ENCODE measurements at places on chromosomes 3 and 15.

DNA sequence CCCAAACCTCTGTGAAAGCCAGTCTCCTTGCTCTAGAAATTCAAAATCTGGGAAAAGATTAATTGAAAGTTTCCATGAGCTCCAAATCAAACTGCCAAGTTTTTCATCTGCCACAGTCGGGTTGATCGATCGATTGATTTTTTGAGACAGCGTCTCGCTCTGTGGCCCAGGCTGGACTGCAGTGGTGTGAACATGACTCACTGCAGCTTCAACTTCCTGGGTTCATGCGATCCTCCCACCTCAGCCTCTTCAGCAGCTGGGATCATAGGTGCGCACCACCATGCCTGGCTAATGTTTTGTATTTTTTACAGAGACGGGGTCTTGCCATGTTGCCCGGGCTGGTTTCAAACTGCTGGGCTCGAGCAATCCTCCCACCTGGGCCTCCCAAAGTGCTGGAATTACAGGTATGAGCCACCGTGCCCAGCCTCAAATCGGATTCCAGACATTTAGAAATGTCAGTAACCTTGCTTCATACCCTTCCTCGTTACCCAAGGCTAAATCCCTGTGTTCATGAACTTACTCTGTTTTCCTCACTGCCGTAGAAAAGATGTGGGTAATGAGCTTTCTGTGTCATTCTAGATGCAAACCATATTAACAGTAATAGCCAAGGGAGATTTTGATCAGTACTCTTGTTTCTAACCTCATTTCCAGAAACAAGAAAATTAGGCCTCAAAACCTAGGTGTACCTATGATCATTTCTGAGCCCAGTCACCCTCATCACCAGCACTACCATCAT is 105.9 kb upstream of the AKAP13 start:
- H3K27ac ChIP-seq = no peak overlapping the region
- H3K36me3 ChIP-seq = no peaks in the 10 kb centered on the region
- no peaks in the 10 kb centered on the region for H3K27me3 ChIP-seq

DNA sequence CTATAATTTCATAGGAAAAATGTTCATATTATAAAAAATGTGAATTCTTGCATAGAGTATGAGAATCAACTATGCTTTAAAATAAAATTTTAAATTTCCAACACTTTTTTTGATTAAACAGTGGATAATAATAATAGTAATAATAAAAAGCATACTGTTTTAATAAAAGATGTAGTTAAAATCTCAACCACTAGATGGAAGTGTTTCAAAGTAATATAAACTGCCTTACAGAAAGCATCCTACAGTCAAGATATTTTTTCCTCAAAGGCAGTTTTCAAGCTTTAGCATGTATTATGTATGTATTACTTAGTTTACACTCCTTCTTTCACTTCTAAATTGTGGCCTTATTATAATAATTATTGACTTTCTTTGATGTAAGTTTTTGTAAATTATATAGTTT is 217.5 kb downstream of the CHL1 start:
- H3K36me3 ChIP-seq = no peaks in the 10 kb centered on the region
- no peaks in the 10 kb centered on the region for H3K4me1 ChIP-seq
- H3K27ac ChIP-seq = no peak overlapping the region

DNA sequence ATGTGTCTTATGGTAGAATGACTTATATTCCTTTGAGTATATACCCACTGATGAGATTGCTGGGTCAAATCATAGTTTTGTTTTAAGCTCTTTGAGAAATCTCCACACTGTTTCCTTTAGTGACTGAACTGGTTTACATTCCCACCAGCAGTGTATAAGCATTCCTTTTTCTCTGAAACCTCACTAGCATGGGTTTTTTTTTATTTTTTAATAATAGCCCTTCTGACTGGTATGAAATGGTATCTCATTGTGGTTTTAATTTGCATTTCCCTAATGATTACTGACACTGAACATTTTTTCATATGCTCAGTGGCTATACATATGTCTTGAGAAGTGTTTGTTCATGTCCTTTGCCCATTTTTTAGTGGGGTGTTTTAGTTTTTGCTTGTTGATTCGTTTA is 494.3 kb downstream of the SQOR start:
- H3K27me3 ChIP-seq = no peaks in the 10 kb centered on the region
- H3K4me3 ChIP-seq = no peak overlapping the region
- DNase-seq = no peak

DNA sequence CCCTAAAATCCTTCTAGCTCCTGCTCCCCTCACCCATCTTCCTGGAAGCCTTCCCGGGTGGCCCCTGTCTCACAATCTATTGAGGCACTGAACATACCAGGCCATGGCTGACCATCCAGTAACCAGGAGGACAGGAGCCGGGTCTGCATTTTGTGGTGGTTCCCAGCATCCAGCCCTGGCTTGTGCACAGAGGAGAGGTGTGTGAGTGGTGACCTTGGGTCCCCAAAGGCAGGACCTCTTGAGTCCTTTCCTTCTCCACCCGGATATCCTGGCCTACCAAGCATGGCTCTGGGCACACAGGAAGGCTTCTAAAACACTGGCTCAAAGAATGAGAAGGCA is 7.8 kb downstream of the CSK start:
- H3K36me3 ChIP-seq = peaks cover 5% of the 10 kb centered on the region
- H3K4me1 ChIP-seq = peaks cover 8% of the 10 kb centered on the region
- no peak overlapping the region for H3K27ac ChIP-seq

DNA sequence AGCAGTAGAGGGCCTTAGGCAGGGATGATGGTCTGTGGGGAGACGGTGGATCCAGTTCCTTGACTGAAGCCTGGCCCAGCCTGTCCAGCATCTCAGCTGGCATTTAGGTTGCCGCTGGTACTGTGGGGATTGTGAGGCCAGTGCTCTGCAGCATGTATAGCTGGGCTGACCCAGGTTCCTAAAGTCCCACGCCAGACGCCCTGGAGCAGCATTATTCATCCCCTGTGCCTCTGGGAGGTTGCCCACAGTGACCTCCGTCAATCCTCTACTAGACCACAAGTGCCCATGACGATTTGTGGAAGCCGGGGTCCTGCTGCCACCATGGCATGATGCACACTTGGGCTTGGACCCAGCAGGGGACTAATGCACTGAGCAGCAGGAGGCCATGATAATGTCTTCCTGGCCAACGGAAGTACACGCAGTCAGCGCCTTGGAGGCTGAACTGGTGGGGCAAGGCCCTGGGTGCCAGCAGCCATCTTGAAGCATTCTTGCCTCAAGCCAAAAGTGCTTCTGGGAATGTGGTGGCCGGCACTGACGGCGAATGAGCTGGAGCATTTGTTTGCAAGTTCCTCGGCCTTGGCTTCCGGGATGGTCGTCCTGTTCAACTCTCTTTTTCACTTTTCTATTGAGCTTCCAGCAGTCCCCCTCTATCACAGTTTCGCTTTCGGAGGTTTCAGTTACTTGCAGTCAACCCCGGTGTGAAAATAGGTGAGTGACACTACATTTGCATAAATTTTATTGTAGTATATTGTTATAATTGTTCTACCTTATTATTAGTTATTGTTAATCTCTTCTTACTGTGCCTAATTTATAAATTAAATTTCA is 949.4 kb downstream of the ROBO1 start:
- H3K4me3 ChIP-seq = no peak overlapping the region
- H3K4me1 ChIP-seq = no peaks in the 10 kb centered on the region
- no peaks in the 10 kb centered on the region for H3K27me3 ChIP-seq

DNA sequence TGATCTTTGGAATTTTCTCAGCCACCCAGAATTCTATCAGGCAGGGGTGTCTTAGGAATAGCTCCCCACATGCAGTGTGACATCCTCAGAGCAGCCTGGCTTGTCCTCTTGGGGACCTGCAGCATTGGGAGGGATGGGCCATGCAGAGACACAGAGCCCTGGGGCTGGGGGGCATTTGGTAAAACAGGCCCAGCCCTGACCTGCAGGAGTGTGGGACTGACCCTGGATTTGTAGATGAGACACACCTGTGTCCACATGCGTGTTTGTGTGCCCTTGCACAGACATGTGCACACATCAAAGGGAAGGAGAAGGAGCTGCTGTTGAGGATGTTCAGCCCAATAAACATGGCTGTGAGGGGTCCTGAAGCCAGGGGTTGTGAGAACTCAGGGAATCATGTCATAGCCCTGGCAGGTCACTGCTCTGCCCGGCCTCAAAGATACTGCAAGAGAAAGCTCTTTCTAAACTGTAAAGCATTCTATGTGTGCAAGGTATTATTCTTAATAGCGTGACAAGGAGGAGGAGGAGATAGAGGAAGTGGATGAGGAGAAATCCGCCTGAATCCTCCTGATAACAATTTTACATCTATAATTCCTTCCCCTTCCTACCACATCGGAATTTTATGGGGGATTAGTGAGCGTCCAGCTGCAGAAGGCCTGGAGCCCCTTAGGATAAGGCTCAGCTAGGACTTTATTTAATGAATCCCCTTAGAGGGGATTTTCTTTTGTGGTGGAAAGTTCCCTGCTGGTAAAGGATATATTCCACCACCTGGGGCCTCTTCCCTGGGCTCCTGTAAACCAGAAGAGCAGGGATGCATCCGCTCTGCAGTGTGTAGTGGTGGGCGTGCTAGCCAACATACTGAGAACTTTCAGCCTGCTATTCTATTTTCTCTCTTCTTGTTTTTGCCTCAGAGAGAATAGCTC is 245.5 kb downstream of the EPHB1 start:
- DNase-seq = no peak
- no peaks in the 10 kb centered on the region for H3K36me3 ChIP-seq
- no peaks in the 10 kb centered on the region for H3K27me3 ChIP-seq
- H3K27ac ChIP-seq = no peak overlapping the region
- H3K4me1 ChIP-seq = no peaks in the 10 kb centered on the region

- no peak for DNase-seq
- H3K27ac ChIP-seq = no peak overlapping the region
- H3K4me3 ChIP-seq = no peak overlapping the region
- H3K36me3 ChIP-seq = no peaks in the 10 kb centered on the region
- H3K4me1 ChIP-seq = no peaks in the 10 kb centered on the region
Observed at GRCh38 chr15:99721104-99721778, 12.0 kb downstream of the LYSMD4 start.

- no peaks in the 10 kb centered on the region for H3K4me1 ChIP-seq
- H3K36me3 ChIP-seq = no peaks in the 10 kb centered on the region
- no peak overlapping the region for H3K27ac ChIP-seq
Observed at GRCh38 chr15:94370936-94371285, 139.6 kb downstream of the MCTP2 start.

GRCh38 chr3:9401986-9402385 is 4.6 kb downstream of the SETD5 start:
- no peaks in the 10 kb centered on the region for H3K27me3 ChIP-seq
- H3K27ac ChIP-seq = no peak overlapping the region
- H3K4me3 ChIP-seq = no peak overlapping the region
- H3K36me3 ChIP-seq = no peaks in the 10 kb centered on the region
- no peaks in the 10 kb centered on the region for H3K4me1 ChIP-seq
- no peak for DNase-seq

DNA sequence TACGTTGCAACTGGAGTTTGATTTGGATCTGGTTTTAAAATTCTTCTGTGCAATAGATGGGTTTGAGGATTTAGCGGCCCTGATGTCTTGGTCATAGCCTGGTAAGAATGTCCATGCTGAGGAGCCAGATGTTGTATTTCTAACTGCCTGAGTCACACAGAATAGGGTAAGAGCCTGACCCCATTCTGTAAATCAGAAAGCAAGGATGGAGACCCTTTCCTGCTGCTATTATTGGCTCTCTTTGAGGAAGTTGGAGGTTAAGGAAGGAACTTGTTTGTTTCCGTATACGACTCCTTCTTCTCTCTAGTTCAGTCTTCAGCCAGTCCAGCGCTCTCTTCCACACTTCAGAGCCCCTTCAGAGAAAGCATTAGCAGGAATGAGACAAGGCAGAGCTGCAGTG is 65.1 kb downstream of the HCN4 start:
- H3K27me3 ChIP-seq = no peaks in the 10 kb centered on the region
- peaks cover 3% of the 10 kb centered on the region for H3K4me1 ChIP-seq
- H3K36me3 ChIP-seq = peaks cover 4% of the 10 kb centered on the region
- H3K27ac ChIP-seq = no peak overlapping the region
- no peak overlapping the region for H3K4me3 ChIP-seq

DNA sequence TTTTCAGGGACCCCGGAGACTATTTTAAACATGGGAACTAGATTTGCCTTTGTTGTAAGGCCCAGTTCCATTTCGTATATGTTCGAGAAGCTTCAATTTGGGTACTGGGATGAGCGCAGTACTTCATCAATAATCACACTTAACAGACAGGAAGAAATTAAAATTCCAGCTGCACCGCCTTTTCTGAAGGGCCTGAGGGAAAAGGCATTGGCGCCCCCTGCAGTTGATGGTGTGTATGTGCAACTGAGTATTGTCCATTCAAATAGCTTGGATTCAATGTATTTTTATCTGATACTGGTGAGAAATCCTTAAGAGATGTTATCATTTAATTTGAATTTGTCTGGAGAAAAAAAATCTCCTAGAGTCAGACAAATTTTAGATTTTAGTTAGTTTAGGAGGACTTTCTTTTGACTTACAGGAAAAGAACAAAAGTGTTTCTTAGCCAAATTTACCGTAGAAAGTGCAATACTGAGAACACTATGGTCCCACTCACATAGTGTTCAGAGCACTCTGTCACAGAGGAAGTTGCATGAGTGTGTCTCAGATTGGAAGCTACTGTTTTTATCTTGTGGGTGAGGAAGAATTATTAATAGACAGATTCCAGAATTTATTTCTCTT is 5.4 kb upstream of the ALDH1A2 start:
- no peak overlapping the region for H3K27ac ChIP-seq
- H3K36me3 ChIP-seq = no peaks in the 10 kb centered on the region
- DNase-seq = peak; percentile 80
- no peak overlapping the region for H3K4me3 ChIP-seq

DNA sequence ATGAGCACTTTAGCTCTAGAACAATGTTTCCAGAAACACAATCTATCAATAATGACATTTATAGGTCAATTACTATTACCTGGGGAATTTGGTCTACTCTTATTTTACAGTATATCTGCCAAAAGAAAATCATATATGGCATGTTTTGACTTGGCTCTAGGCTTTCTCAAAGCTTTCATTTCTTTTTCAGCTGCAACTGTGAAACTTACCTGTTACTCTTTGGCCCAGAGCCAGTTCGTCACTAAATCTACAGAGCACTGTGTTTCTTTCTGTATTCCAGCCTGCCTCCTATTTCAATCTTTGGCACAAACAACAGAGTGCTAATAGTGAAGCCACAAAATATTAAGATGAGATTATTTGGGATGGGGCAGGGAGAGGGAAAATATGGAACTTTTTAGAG is 76.0 kb downstream of the P2RY1 start:
- no peak for DNase-seq
- no peak overlapping the region for H3K27ac ChIP-seq
- no peak overlapping the region for H3K4me3 ChIP-seq
- no peaks in the 10 kb centered on the region for H3K4me1 ChIP-seq
- no peaks in the 10 kb centered on the region for H3K36me3 ChIP-seq

- no peaks in the 10 kb centered on the region for H3K27me3 ChIP-seq
- no peaks in the 10 kb centered on the region for H3K4me1 ChIP-seq
- H3K27ac ChIP-seq = no peak overlapping the region
Observed at GRCh38 chr3:16917256-16917935, 32.6 kb downstream of the PLCL2 start.

GRCh38 chr3:24344784-24345439 is 149.7 kb downstream of the THRB start:
- H3K36me3 ChIP-seq = peaks cover 1% of the 10 kb centered on the region
- H3K27ac ChIP-seq = no peak overlapping the region
- no peak overlapping the region for H3K4me3 ChIP-seq
- no peaks in the 10 kb centered on the region for H3K27me3 ChIP-seq
- H3K4me1 ChIP-seq = peaks cover 3% of the 10 kb centered on the region

- no peak overlapping the region for H3K4me3 ChIP-seq
- no peak overlapping the region for H3K27ac ChIP-seq
- H3K36me3 ChIP-seq = no peaks in the 10 kb centered on the region
- no peaks in the 10 kb centered on the region for H3K27me3 ChIP-seq
Observed at GRCh38 chr3:155075200-155075599, 4.9 kb upstream of the MME start.

All from trophoblast cell (in vitro differentiated cells and primary cell).